ENCODE measurements at places on chromosomes 13 and 19.

DNA sequence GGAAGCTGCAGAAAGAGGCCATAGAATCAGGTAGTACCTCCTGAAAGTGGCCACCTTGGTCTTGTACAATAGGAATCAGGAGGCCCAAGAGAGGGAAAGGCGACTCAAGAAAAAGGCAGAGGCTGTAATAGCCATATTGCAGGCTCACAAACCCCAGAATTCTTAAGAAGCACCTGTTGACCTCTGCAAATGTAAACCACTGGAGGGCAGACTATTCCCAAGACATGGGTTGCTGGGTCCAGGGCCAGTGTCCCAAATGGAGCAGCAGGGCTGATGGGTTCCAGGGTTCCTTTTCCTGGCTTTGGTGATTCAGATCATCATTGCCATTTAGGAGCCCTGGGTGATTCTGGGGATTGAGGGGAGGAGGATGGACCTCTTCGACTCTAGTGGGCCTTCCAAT is 167.6 kb downstream of the B3GLCT start:
- DNase-seq: no peak

DNA sequence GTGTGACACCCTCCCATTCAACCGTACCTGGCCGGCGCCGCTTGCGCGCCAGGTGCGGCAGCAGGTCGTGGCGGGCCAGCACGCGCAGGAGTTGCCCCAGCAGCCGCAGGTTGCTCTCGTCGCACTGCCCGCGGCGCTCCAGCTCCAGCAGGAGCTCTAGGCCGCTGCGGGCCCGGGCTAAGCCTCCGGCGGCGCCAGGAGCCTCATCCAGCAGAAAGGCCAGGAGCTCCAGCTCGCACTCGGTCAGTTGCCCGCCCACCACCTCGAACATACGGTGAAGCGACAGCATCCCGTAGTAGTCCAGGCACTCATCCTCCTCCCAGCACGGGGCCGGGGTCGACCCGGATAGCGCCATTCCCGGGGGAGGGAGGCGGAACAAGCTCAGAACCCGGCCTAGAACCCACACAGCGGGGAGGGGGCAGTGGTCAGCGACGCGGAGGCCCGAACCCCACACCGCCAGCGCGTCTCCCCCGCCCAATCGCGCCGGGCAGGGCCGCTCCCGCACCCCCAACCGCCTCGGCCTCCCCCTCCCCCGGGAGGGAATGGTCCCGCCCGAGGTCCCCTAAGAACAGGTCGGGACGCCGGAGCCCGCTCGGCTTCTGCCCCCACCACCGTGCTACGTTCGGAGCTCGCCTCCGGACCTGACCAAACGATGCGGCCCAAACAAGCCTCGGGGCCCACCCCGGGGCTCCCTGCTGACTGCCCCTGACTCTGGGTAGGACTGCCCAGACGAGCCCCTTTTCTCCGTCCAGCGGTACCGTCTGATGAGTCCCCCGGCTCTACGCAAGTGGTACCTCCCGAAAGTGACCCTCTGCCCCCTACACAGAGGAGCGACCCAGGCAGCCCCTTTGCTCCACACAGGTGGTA is 591 bp downstream of the DEDD2 start:
- DNase-seq: no peak

GRCh38 chr19:1223018-1223855 is 14.6 kb downstream of the CBARP start:
- DNase-seq: no peak

DNA sequence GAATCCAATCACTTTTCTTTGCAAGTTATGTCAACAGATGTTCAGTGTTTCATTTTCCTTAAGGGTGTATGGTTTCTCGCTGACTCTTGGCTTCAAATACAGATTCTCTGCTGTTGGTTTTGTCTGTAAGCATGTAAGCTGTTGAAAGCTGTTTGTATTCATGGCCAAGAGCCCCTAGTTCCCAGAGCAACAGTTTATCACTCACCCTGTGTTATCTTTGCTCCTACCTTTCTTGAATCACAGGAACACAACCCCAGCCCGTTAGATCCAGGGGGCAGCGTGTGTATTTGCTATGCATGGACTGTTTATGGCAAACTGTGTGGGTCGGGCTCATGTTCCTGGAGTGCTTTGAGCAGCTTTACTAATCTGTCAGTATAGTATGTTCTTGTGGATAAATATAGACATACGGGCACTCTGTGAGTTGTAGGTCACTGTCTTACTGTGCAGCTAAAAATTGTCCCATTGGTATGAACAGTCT is 28.9 kb downstream of the FRY start:
- no peak for DNase-seq

GRCh38 chr13:44403461-44404056 is 29.9 kb downstream of the SERP2 start:
- DNase-seq: no peak

DNA sequence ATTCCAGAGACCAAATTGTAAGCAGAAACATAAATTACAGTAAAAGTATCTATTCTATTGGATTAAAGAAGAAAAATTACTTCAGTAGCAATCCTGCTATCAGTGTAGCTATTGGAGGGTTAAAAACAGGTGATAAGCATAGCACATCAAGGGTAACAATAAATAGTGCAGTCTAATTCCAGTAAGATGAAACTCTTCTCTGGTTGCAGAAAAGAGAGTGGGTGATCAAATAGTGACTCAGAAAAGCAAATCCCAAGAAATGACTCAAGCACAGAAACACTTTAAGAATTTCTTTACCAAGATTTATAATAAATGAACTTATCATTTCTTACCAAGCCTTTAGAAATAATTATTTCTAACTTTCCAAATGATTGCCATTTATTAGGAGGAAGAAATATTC is 135.7 kb downstream of the LMO7 start:
- no peak for DNase-seq

GRCh38 chr19:46000491-46001246 is 5.4 kb downstream of the CCDC61 start:
- DNase-seq: peak; percentile 75

- DNase-seq: peak; percentile 51
Observed at GRCh38 chr13:87123987-87124784, 547.0 kb upstream of the SLITRK5 start.

Data from Jurkat, Clone E6-1 (cell line).